Bone marrow (tissue), 2 donors: ENCODE measurements at places on chromosomes 7 and 10.

GRCh38 chr7:141792526-141792925 lies 2.5 kb downstream of the TAS2R5 start:
- DNase-seq: no peak

GRCh38 chr7:45290880-45291279 lies 133.3 kb downstream of the RAMP3 start:
- no peak for DNase-seq

DNA sequence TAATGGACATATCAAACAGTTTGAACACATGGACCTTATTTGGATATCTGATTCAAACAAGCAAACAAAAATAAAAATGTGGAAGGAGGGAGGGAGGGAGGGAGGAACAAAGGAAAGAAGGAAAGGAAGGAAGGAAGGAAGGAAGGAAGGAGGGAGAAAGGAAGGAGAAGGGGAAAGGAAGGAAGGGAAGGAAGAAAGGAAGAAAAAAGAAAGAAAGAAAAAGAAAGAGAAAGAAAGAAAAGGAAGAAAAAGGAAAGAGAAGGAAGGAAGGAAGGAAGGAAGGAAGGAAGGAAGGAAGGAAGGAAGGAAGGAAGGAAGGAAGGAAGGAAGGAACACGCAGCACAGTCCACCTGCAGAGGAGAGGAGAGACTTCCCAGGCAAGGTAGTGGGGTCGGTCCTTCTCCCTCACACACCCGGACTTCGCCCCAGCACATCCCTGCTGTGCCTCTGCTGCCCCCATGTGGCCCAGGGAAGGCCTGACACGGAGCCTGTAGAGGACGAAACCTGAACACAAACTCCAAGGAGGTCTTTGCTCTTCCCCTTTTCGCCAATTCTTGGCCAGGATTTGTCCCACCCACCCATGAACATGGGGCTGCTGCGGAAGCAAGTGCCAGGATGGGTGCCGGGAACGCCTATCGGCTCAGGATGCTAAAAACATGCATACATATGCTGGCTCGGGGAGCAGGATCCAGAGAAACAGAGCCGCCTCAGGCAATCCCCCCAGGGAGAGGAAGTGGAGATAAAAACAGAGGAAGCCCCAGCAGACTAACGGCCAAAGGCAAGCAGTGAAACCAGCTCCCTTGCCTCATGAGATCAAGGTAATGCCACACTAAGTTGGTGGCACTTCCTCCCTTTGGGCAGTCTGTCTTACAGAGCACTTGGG lies 52.3 kb upstream of the DGKI start:
- DNase-seq: peak; percentile 74

DNA sequence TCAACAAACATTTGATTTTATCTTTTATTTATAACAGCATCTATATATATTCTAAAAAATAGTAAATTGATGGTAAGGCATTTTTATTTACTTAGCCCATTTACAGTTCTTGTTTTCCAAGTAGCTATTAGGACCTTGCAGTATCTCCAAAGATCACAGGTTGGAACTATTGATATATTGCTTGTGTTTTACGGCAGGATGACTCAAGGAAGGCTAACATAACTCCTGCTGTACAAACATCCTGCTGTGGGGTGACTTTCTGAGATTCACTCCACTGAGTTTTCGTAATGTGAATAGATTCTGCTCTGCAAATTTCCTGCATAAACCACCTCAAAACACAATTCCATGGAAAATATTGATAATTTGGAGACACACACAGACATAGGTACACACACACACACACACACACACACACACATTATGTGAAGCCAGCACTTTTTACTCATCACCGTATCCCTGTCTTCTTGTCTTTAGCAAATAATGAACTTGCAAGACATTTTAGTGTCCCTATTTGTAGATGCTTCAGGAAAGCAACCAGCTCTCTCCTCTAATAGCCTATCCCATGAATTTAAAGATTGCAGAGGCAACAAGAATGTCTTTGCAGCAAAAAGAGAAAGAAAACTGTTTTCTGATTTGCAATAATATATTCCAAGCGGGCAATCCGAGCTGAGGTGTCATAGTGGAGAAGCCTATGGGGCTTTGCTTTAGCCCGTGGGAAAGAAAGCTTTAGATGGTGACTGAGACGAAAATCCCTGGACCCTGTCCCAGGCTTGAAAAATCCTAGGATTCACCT lies 722 bp downstream of the AGR2 start:
- DNase-seq: no peak

GRCh38 chr7:68031180-68031943 lies 1034.7 kb downstream of the TYW1 start:
- no peak for DNase-seq

- DNase-seq: no peak
These were observed 17.3 kb upstream of the PNLIPRP3 start for GRCh38 chr10:116410351-116410750.

DNA sequence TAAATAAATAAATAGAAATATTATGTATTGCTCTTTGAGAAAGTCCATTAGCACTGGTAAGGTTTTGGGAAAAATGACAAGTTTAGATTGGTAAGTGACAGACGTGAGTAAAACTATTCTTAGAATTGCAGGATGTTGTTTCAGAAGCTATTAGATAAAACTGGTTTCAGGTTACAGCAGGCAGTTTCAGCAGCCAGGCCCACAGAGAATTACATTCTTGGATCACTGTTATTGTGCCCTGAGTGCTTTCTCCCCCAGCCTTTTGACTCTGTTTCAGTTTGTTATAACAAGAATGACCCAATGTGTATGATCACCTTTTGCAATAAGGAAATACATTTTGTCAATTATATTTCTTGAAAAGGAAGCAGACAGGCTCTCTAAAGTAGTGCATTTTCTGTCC lies 86.5 kb downstream of the DKK1 start:
- DNase-seq: no peak

DNA sequence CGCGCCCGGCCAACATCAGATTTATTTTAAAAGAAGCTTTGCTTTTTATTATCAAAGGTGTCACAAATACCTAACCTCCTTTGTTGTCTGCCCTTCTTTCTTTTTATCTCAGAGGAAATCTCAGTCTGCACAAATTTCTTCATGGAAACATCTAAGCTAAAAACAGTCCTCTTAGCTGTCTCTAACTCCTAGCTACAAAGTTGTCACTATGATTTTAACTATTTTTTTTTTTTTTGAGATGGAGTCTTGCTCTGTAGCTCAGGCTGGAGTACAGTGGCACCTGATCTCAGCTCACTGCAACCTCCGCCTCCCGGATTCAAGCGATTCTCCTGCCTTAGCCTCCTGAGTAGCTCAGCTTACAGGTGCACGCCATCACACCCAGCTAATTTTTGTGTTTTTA lies 7.3 kb downstream of the TRA2A start:
- DNase-seq: no peak
